ENCODE measurements at places on chromosomes 7 and 10.

DNA sequence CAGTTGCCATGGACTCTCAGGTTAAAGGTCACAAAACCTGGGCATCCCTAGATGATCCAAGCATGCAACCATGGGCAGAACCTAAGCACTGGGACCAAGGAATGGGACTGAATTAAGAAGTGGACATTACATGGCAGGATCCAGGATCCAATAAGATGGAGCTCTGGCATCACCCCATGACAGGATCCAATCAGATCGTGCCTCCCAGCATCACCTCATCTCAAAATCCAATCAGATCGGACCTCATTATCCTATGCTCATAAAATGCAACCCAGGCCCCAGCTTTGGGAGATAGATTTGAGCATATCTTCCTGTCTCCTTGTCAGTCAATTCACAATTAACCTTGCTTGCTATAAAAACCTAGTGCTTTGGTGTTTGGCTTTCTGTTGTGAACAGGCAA, 616.1 kb downstream of the PARD3 start:
- no peak for DNase-seq

- DNase-seq, result peak; percentile 98
These were observed 78.9 kb downstream of the MKI67 start for GRCh38 chr10:128047351-128047750.

GRCh38 chr10:108560488-108560887, 1362.8 kb downstream of the XPNPEP1 start:
- no peak for DNase-seq

GRCh38 chr7:24409431-24410024, 125.5 kb downstream of the NPY start:
- DNase-seq, result no peak

DNA sequence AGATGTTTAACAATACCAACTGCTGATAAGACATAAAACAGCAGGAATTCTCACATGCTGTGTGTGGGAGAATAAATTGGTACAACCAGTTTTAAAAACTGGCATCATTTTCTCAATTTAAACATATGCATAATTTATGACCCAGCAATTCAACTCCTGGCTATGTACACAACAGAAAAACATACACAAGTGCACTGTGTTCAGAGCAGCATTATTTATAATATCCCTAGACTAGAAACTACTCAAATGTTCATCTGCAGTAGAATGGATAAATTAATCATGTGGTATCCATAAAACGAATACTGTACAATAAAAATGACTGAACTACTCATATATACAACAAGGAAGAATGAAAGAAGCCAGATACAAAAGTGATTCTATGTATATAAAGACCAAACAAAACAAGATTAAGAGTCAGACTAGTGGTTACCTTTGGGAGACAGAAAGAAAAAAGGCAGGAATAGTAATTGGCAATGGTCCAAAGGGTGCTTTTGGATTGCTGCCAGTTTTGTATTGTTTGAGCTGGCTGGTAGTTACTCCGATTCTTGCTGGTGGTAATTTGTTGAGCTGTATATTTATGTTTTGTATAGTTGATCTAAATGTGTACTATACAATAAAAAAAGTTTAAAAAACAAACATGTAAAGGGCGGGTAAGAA, 306.0 kb downstream of the TFEC start:
- peak; percentile 1 for DNase-seq

All from RWPE1 (cell line).